ENCODE measurements at places on chromosomes 12 and 14. TPM values are rescaled to one million over a fixed set of nuclear protein-coding genes. Genes with fewer than 3 reads are reported as not detected.

Gene STYK1
- 0.01 TPM for polyA plus RNA-seq

Gene PROX2
- polyA plus RNA-seq, result not detected

DNA sequence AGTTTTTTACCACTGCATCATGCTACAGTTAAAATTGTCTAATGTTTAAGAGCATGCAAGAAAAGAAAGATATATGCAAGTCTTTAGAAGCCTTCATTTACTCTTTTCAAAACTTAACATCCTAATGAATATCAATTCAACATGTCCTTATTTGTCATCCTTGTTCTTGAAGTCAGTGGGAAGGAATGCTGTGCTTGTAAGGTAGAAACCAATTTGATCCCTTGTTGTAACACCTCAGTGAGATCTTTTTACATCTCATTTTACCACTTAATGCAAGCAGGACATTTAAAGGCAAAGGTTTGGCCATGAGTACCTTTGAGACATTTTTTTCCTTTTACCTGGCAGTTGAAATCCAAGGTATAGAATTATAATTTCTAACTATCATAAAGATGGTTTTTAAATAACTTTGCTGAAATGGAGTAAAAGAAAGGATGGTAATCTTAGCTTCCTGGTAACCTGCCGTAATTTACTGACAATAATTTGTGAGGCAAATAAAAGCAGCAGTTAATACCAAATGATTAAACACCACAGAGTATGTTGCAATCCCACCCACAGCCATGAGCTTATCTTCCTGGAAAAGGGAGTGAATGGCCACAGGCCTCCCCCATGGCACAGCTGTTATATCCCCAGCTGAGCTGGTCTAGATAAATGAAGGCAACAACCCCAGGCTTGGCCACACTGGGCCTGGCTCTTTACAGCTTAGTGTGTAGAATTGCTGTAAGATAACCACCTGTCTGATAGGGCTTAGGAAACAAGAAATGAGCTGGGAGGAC lies 33.2 kb upstream of the STRN3 start:
- peak; percentile 32 for DNase-seq

- DNase-seq, result peak; percentile 73
Observed at GRCh38 chr14:23442721-23443356, 7.4 kb upstream of the MYH7 start.

GRCh38 chr14:57747036-57747435 lies 118.9 kb downstream of the SLC35F4 start:
- no peak for DNase-seq

DNA sequence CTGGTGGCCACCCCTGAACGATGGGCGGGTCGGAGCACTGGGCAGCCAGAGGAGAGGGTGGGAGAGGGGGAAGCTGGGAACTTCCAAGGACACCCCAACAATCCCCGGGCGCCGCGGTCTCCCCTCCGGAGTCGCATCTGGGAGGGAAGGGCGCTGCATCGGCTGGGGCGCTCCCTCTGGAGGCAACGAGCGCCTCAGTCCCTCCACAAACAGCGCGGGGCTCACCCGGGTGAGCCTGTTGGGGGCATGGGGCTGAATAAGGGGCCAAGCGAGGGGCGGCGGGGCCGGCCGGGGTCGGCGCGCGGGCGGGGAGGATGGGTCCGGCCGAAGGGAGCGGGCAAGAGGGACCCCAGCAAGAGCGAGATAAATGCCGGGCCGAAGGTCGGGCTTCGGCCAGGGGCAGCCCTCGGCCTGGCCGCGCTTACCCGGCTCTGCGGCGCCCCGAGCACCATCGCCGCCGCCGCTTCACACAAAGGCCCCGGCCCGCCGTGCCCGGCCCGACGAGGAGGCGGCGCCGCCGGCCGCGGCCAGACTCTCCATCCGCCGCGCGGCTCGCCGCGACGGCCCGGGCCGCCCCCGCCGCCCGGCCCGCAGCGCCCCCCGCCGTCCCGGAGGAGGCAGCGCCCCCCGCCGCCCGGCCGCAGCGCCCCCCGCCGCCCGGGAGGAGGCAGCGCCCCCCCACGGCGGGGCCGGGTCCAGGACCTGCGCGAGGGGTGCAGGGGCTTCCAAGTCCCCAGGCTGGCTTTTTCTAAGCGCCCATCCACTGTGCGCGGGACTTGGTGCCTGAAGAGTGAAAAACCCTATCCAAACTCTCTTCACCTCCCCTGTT lies at the start of gene ZBTB39:
Gene ZBTB39 (minus strand): TSS at position 567 of the 829 bp plus-strand sequence. CDS start 1,629 bp downstream, outside the sequence.
- DNase-seq, result peak; percentile 32

Measured in heart right ventricle (tissue), 16 donors.